Heart right ventricle (tissue), 16 donors: ENCODE measurements at places on chromosomes 1 and 21. TPM values are rescaled to one million over a fixed set of nuclear protein-coding genes. Genes with fewer than 3 reads are reported as not detected.
A peak's percentile ranks its signal among the peaks of the same experiment; 100 is the strongest.

OR6N1 gene
- total RNA-seq: not detected

TNN gene
- total RNA-seq: 0.14 TPM

TACSTD2 gene
- 0.21 TPM for total RNA-seq

DNA sequence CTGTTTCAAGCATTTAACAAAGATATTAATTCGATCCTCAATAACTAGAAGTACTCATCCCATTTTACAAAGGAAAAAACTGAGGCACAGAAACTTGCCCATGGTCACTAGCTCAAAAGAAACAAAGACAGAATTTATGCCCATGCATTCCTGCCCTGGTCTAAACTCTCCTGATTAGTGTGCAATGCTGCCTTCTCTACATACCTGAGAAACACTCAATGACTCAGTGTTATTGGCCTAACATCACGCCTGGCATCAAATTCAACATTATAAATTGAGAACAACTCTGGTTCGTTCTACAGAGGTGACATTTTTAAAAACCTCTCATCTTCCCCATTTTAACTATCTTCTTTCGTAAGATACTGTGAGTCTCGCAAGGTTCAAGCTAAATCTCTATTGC is 5.2 kb downstream of the APP start:
- no peak overlapping the region for H3K27ac ChIP-seq
- no peaks in the 10 kb centered on the region for H3K27me3 ChIP-seq
- H3K36me3 ChIP-seq: no peaks in the 10 kb centered on the region
- H3K4me3 ChIP-seq: no peak overlapping the region
- peaks cover 62% of the 10 kb centered on the region for H3K4me1 ChIP-seq
- DNase-seq: no peak

DNA sequence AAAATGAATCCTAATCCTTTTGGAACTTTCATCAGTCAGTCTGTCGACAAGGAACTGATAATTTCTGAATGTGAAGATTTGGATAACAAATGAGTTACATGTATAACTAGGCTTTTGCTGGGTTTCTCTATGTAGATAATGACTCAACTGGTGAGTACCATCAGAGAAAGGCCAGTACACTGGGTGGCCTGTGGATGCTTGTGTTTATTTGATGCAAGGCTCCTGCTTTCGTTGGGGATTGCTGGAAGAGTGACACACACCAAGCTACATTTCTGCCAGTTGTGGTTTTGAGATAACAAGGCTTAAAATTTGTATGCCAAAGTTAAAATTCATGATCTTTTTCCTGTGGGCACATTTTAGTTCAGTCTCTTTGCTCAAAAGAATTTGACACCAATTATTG is 115.7 kb upstream of the UBE2U start:
- no peaks in the 10 kb centered on the region for H3K36me3 ChIP-seq
- H3K4me3 ChIP-seq: no peak overlapping the region
- peaks cover 9% of the 10 kb centered on the region for H3K4me1 ChIP-seq
- no peak for DNase-seq

- H3K27ac ChIP-seq: no peak overlapping the region
- peaks cover 34% of the 10 kb centered on the region for H3K4me1 ChIP-seq
- no peak for DNase-seq
- no peaks in the 10 kb centered on the region for H3K36me3 ChIP-seq
- H3K27me3 ChIP-seq: no peaks in the 10 kb centered on the region
Observed at GRCh38 chr21:42467140-42467983, 28.7 kb downstream of the RSPH1 start.

GRCh38 chr1:64514197-64514765 is 44.4 kb downstream of the CACHD1 start:
- peak overlapping the region; percentile 77 for H3K27ac ChIP-seq
- H3K27me3 ChIP-seq: no peaks in the 10 kb centered on the region
- no peaks in the 10 kb centered on the region for H3K36me3 ChIP-seq
- DNase-seq: no peak

DNA sequence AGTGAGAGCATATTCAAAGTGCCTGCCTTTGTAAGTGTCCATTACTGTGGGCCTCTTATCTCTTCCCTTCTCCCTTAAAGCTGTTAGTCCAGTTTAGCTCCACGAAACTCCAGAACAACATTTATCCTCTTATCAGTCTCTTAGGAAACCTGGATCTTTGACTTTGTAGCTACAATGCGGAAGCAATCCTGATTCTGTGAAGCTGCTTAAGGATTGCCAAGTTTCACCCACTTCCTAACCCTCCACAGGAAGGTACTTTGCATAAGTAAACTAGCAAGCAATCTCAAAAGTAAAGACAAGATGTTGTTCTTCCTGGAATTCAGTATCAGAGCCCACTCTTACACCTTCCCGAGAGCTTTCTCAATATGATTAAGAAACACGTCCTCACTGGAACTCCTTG is 164.9 kb upstream of the USP25 start:
- H3K27ac ChIP-seq: no peak overlapping the region
- H3K4me1 ChIP-seq: no peaks in the 10 kb centered on the region
- H3K36me3 ChIP-seq: no peaks in the 10 kb centered on the region
- no peaks in the 10 kb centered on the region for H3K27me3 ChIP-seq
- H3K4me3 ChIP-seq: no peak overlapping the region
- no peak for DNase-seq

GRCh38 chr1:85319491-85319890 is 43.1 kb upstream of the BCL10 start:
- H3K27me3 ChIP-seq: no peaks in the 10 kb centered on the region
- H3K27ac ChIP-seq: no peak overlapping the region
- peaks cover 38% of the 10 kb centered on the region for H3K4me1 ChIP-seq
- DNase-seq: no peak
- no peak overlapping the region for H3K4me3 ChIP-seq

DNA sequence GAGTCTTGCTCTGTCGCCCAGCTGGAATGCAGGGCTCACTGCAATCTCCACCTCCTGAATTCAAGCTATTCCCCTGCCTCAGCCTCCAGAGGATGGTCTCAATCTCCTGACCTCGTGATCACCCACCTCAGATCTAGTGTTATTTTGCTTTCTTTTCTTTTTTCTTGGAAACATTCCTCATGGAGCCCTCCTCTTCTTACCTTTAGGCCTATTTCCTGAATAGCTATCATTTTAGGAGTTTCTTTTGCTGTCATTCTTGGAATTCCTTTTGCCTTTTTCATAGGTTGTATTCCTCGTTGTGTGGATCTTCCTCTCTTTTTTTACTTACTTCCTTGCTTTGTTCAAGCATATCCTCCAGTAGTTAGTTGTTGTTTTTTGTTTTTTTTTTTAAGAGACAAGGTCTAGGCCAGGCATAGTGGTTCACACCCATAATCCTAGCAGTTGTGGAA is 173.8 kb downstream of the RASAL2 start:
- H3K27me3 ChIP-seq: no peaks in the 10 kb centered on the region
- no peak overlapping the region for H3K27ac ChIP-seq
- DNase-seq: no peak
- no peak overlapping the region for H3K4me3 ChIP-seq

DNA sequence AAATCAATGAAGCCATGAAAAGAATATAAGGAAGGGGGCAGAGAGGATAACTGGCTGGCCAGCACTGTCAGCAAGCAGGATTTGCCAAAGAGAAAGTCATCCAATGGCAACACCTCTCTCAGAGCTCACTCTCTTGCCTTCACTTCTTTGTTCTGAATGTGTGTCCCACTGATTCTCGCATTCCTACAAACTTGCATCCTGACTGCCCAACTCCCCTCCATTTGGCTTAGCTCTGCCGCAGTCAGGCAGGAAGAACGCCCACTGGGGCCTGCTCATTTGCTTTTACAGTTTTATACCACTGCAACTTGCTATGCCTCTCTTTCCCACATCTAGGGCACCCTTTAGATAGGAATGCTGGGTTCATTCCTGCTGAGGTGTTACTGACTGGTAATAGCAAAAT is 364.2 kb upstream of the ST6GALNAC5 start:
- no peaks in the 10 kb centered on the region for H3K27me3 ChIP-seq
- H3K4me3 ChIP-seq: no peak overlapping the region
- no peaks in the 10 kb centered on the region for H3K36me3 ChIP-seq
- peaks cover 3% of the 10 kb centered on the region for H3K4me1 ChIP-seq
- DNase-seq: no peak
